ENCODE measurements at places on chromosomes 7 and 10.

GRCh38 chr7:134724606-134725005 is 54.8 kb upstream of the CALD1 start:
- DNase-seq = peak; percentile 62

- no peak for DNase-seq
Measured at GRCh38 chr10:116457488-116457887, 29.8 kb downstream of the PNLIPRP3 start.

GRCh38 chr7:140898786-140899536 is 25.8 kb downstream of the BRAF start:
- no peak for DNase-seq

GRCh38 chr10:117710181-117710798 is 167.7 kb downstream of the EMX2 start:
- no peak for DNase-seq

DNA sequence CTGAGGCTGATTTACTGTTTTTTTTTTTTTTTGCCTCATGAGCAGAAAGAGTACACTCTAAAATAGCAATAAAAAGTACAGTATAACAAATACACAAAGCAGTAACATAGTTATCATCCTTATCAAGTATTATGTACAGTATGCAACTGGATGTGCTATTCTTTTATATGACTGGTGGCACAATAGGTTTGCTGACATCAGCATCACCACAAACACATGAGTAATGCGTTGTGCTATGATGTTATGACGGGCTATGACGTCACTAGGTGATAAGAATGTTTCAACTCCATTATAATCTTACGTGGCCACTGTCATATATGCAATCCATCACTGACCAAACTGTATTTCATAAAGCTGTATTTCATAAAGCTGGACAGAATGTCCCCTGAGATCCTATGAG is 189.2 kb upstream of the GLI3 start:
- DNase-seq = no peak

DNA sequence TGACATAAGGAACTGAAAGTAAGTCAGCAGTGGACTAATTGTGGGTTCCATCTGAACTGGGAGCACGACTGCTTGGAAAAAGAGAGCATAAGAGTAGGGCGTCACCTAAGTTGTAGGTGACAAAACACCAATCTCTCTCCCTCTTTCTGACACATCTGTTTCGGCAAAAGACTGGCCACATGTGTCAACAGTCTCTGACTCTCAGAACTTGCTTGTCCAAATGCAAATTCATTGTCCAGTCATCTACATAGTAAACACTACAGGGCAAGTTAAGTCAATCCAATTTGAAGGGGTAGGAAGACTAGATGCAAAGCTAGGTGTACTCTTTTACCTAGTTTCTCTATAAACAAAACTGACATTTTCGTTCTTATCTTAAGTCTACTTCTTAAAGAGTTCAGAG is 87.7 kb downstream of the ZNF438 start:
- no peak for DNase-seq

GRCh38 chr7:84249656-84250055 is 55.1 kb upstream of the SEMA3A start:
- DNase-seq = no peak

DNA sequence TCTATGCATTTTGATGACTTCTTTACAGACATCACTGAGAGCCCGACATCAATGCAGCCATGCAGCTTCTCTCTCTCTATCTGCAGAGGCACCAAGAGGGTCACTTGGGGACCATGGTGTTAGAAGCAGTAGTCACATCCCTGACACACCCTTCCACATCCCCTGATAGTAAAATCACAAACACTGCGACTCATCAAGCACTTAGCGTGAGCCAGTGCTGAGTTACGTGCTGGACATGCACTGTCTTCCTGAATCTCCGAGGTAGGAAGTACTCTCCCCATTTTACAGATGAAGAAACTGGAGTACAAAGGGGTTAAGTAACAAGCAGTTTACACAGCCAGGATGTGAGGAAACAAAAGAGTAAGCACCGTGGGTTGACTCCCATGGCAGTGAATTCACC is 109.2 kb downstream of the OSBPL3 start:
- no peak for DNase-seq

DNA sequence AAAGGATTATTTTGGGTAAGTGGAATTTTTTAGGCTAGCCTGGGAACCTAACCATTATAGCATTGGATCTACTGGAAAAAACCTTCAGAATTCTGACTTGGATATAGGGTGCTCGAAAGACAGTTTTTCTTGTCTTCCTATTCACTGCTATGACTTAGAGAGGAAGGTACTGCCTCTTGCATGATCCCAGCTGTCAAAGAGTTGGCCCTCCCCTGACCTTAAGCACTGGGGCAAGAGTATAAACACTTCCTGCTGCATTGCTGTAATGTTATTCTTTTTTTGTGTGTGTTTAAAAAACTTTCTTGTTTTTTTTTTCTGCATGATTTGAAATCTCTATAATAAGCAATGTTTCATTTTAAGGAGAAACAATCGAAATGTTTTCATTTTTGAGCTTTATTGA is 113.0 kb downstream of the LRMDA start:
- DNase-seq = peak; percentile 66

- peak; percentile 98 for DNase-seq
Measured at GRCh38 chr10:88926566-88927415, 25.8 kb downstream of the ACTA2 start.

DNA sequence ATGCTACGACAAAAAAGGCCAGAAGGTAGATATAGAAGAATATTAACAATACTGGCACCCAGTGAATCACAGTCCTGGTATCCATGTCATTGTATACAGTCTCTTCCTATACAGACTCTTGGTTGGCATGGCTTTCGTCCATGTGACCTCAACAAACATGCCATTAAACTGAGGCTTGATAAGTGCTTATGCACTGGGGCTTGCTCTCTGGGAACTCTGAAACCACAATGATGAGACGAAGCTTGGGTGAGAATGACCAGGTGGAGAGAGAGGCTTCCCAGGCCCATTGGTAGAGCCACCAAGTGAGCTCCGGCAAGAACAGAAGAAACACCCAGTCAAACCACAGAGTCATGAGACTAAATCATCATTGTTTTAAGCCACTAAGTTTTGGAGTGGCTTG is 33.2 kb downstream of the PNPLA8 start:
- no peak for DNase-seq

GRCh38 chr7:30322271-30323005 is 38.0 kb downstream of the ZNRF2 start:
- DNase-seq = peak; percentile 64

- peak; percentile 67 for DNase-seq
Measured at GRCh38 chr7:5494683-5495561, 71.3 kb upstream of the TNRC18 start.

- no peak for DNase-seq
Measured at GRCh38 chr7:33816106-33816505, 89.2 kb upstream of the BMPER start.

All from AG10803 (cell line).